Right lung (tissue), 10 donors: ENCODE measurements at places on chromosomes 7 and 10. TPM values are rescaled to one million over a fixed set of nuclear protein-coding genes. Genes with fewer than 3 reads are reported as not detected.

- no peak for DNase-seq
These were observed 160.8 kb downstream of the CREB5 start for GRCh38 chr7:28573059-28573553.

- no peak for DNase-seq
These were observed 82.6 kb downstream of the CPEB3 start for GRCh38 chr10:92208157-92208720.

- DNase-seq: no peak
These were observed 77.3 kb downstream of the CCSER2 start for GRCh38 chr10:84405662-84406061.

GRCh38 chr10:24952143-24952706 is at the start of gene PRTFDC1:
PRTFDC1 (minus strand) TSS chr10:24952606; CDS start chr10:24952575, 31 bp downstream.
- DNase-seq: peak; percentile 64

- DNase-seq: no peak
These were observed 1305.4 kb upstream of the SORCS1 start for GRCh38 chr10:108469940-108470339.

DNA sequence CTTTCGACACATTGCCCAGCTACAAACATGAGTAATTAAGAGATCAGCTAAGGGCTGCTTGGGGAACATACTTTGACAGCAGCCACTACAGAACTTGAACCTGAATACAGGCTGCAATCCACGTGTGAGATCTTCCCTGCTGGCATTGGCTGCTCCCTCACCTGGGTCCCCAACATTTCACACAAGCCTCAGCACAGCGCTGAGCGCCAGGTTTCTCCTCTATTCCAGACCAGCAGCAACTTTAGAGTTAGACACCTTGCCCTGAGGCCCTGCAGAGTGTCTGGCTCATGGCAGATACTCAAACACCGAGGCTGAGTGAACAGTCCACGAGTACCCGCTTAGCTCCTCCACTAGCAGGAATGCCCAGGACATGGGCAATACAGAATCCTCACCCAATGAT is 1.3 kb upstream of the WIPF3 start:
- no peak for DNase-seq

GRCh38 chr10:114380797-114381196 is 23.5 kb downstream of the AFAP1L2 start:
- no peak for DNase-seq

DNA sequence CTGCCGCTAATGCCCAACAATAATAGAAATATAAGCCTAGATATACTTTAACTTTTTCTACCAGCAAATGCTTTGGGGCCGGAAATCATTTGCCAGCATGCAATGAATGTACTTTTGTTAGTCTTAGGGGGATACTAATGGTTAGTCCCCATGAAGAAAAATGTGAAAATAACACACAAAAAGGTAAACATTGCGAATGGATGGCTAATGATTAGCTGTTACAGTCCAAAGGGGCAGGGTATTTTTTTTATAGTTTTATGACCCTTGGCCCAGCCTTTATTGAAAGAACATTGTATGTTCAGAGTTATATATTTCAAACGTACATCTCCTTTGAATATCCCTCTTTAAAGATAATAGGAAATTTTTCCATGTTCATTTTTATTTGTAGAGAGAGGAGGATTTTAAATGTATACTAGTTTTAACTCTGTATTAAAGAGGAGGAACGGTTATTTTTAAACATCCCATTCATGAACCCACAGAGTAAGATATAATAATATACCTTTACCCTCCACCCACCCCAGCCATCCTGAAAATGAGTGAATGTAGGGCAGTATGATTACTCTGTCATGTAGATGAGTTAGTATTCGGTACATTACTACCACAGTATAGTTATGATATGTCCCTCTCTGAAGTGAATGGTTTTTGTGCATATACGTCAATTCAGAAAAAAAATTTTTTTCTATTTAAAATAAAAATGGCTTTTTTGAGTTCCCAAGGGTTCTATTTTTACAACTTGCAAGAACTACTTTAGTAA is 63.6 kb downstream of the ARID5B start:
- DNase-seq: no peak

DNA sequence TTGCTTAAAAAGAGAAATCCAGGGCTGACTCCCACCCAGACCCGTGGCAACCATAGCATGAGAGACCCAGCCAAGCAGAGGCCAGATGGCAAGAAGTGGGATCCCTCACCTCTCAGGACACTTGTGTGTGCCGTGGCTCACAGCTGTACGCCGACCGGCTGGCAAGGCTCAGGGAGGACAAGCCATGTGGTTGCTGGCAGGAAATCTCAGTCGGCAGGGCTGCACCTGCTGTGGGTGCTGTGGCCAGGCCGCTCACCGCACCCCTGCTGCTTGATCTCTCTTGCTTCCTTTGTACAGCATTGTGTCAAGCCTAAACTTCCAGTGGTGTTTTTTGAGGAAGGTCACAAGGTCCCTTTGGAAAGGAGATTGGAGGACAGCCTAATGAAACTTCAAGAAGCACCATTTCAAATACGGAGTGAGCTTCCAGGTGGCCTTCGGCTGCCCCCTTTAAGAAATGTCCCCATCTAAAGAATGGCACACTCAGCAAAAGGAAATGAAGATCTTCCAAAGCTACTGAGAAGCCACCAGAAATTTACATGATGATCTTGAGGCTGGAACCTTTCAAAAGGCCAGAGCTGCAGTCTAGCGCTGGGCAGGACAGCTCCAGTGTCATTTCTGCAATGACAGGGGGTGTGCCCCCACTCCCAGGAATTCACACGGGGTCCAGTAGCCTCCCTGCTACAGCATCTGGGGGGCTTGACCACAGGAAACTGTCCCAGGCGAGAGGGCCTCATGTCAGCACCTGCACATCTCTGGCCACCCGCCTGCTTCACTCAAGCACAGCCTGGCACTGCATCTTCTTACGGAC is 409.0 kb upstream of the MGMT start:
- DNase-seq: no peak

DNA sequence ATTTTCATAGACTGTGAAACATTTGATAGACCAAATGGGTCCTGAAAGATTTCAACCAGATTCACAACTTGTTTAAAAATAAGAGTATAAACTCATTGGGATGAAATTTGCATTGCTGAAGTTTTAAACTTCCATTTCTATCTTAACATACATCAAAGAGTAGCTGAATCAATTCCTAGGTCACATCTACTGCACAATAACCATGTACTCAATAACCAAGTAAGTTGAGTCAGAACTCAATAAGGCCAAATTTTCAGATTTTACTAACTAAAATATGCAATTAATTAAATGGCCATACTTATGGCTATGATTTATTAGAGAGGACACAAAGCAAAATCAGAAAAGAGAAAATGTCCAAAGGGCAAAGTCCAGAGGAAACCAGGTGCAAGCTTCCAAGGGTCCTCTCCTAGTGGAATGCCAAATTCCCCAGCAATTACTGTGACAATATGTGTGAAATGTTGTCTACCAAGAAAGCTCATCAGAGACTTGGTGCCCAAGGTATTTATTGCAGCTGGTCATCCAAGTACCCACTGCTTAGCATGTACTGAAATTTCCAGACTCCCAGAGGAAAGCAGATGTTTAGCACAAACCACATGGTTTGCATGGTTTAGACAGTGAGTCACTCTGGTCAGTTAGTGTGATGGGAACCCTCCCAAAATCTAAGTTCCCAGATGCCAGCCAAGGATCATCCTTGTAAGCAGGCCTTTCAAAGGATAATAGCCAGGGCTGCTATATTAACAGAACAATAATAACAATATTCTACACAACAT is 238.9 kb downstream of the IPMK start:
- no peak for DNase-seq

- DNase-seq: no peak
These were observed 21.4 kb downstream of the DNAJB12 start for GRCh38 chr10:72333112-72334015.

DNA sequence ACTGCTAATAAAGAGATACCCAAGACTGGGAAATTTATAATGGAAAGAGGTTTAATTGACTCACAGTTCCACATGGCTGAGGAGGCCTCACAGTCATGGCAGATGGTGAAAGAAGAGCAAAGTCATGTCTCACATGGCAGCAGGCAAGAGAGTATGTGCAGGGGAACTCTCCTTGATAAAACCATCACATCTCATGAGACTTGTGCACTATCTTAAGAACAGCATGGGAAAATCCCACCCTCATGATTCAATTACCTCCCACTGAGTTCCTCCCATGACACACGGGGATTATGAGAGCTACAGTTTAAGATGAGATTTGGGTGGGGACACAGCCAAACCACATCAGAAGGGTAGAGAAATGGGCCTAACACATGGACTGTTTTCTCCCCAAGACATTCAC is 156.3 kb downstream of the CCDC71L start:
- no peak for DNase-seq

- DNase-seq: no peak
These were observed 55.2 kb downstream of the RAPGEF5 start for GRCh38 chr7:22301790-22302189.

DNA sequence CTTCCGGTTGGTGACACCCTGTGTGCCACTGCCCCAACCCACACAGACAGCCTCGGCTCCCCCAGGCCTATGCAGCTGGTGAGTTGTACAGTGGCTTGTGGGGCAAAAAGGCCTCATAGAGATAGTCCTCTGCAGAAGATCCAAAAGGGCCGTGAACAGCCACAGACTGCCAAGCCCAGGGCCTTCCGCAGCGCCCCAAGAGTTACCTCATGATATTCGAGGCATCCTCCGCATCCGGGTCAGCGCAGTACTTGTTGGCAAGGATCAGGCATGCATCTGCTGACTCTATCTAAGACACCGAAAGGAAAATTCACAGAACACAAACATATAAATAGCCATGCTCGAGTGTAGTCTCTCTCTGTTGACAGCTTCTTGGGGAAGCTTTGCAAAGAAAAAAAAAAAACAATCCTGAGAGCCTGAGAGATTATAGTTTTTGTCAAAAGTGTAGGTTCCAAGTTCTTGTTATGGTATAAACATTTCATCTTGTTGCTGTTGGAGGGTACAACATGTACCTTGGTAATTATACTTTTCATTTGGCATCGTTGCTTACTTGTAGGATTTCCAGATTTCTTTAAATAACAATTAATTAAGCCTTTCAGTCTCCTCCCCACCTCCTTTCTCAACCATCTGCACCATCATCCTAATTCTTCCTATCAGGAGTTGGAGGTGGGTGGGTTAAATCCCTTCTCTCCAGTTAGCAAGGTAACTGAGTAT is 553.0 kb downstream of the KCNMA1 start:
- DNase-seq: no peak

GRCh38 chr7:19210893-19211413 is 65.7 kb upstream of the FERD3L start:
- no peak for DNase-seq

GRCh38 chr10:45997994-45998763 is 25.9 kb downstream of the TIMM23 start:
- no peak for DNase-seq

DNA sequence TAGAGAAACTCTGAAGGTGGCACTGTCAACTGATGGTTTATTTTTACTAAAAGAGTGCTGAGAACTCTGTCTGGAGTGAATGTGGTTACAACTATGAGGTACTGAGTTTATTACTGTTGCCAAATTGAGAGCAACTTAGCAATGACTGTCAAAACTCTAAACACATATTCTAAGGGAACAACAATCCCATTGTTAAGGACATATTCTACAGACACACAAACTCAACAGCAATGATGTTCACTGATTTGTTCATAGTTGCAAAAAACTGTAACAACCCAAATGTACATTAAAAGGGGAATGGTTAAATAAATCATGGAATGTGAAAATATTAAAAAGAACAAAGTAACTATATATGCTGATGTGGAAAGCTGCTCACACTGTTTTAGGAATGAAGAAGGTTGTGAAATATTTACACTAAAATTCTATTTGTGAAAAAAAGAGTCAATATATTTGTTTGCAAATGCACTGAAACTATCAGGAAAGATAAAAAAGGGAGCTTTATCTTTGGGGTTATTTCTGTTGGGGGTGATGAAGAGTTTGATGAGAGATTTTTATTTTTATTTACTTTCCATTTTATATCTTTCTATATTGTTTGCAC is 12.9 kb downstream of the PON2 start:
- no peak for DNase-seq

DNA sequence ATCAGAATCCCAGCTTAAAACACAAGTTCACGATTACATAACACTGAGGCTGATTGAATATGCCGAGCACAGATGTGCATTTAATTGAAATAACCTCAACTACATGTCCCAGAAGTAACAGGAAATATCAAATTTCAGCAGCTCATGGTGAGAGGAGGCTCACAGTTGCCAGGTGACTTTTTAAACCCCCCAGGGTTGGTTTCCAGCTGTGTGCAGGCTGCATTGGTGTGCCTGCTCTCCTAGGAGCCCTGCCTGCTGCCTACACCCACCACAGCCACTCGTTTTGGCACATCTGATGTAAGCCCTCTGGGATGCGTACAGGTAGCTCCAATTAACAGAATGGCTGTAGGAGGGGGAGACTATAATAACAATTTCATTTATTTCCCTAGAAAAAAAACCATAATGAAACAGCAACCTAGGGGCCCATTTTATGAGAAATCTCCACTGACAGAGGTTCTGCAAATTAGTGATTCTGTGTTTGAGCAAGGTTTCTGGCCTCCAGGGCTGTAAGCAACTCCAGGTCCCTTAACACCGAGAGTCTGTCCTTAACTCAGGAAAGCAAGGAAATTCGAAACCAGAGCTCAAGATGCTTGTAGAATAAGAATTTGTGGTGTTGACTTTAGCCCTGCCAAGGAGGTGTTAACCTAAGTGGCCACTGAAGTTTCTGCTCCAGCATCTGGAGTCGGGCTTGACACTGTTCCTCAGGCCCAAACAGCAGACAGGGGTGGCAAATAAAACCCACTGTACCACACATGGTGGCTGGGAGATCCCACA is 161.9 kb downstream of the BMPER start:
- no peak for DNase-seq

DNA sequence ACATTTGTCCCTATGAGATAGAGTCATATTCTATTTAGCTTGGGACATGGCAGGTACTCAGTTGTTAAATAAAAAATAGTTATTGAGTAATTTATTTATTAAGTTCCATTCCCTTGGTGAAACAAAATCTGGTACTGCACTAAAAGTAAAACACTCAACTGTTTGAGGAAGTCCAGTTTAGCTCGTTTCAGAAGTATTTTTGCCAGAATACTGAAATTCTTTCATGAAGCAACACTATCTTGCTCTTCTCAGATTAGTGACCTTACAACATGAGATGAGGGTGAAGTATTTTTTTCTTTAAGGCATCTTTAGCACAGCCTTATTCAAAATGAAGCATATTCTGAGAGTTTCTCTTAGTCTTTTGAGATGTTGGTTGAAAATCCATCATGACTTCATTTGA is 106.0 kb downstream of the ZNF365 start:
- DNase-seq: no peak

Gene PCGF6
- polyA plus RNA-seq: 14.7 TPM

Gene BAMBI
- polyA plus RNA-seq: 136 TPM

Gene NPS
- not detected for polyA plus RNA-seq

Gene EEPD1
- polyA plus RNA-seq: 19.5 TPM

Gene ELN
- 174 TPM for polyA plus RNA-seq

Gene PRRT4
- polyA plus RNA-seq: 1.8 TPM
